Stimulated activated CD4-positive, alpha-beta T cell treated with anti-CD3 and anti-CD28 coated beads, Interleukin-15, amount 100 ng/mL, for 24 hours (primary cell): ENCODE measurements at places on chromosomes 3 and 15.

GRCh38 chr15:71892335-71892734 lies 82.0 kb downstream of the NR2E3 start:
- DNase-seq: no peak

DNA sequence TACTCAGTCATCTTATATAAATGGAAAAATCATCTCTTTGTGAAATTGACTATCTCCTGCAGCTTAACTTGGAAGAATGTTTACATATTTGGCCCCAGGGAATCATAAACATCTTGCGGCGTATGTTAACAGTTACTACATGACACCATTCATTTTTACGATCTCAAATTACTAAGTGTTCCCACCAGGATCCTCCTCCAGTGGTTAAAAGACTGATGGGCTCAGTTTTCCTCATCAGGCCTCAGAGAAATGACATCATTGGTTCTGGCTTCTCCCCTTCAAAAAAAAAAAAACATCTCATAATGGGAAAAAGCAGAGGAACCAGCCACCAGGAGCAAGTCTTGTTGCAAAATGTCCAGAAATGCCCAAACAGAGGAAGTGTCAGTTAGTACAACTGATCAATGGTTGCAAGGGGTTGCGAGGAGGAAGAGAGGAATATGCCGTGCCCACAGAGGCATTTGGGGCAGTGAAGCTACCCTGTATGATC lies 70.5 kb upstream of the LIPC start:
- no peak for DNase-seq

DNA sequence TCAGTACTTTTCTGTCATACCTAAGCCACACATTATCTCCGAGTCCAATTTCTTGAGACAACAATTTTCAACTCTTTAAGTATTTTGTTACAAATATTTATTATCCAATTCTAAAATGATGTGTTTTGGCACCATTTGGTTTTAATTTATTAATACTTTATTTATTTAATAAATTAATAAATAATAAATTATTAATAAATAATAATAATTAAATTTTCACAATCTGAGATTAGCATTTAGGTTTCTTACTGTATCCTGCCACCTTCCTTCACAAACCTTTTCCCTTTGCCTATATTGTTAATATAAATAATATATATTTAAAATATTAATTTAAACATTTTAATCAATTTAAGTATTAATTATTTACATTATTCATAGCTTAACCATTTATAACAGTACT lies 23.9 kb downstream of the TMEM207 start:
- no peak for DNase-seq

DNA sequence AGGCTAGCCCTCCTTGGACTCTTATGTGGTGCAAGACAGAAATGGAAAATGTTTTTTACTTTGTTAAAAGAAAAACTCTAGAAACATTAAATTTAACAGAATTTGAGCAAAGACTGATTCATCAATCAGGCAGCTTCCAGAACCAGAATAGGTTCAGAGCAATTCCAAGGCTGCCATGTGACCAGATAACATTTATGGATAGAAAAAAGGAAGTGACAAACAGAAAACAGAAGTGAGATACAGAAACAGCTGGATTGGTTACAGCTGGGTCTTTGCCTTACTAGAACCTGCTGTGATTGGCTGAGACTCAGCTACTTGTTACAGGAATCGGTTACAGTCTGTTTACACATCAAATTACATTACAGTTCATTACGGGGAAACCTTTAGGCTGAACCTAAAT lies 22.5 kb upstream of the OTOL1 start:
- no peak for DNase-seq

GRCh38 chr3:154060238-154061000 lies 60.8 kb upstream of the ARHGEF26 start:
- DNase-seq: no peak

DNA sequence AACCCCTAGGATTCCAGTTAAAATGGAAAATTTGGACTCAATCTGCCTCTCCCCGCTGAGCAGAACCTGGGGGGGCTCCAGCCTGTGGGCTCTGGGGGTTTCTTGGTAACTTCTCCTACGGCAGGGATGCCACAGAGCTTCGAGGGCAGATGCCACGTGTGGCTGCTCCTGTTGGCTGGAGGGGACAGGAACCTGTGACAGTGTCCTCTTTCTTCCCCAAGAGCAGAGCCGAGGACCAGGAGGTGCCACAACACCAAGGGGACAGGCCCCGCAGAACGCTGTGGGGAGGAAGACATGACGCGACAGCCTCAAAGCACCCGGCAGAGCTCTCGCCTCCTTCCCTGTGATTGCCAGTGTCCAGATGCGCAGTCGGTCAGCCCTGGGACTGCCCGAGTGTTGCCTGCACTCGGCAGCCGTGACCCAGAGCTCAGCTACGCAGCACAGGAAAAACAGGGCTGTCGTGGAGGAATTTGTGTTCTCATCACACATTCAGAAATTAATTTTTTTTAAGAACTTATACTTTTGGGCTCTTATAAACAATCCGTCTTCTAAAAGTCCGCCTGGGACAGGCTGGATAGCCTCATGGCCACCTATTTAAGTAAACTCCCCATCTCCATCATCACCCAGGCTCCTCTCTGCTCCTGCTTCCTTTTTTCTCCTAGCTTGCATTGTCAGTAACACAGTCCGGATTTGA lies 131.9 kb upstream of the MEF2A start:
- no peak for DNase-seq

DNA sequence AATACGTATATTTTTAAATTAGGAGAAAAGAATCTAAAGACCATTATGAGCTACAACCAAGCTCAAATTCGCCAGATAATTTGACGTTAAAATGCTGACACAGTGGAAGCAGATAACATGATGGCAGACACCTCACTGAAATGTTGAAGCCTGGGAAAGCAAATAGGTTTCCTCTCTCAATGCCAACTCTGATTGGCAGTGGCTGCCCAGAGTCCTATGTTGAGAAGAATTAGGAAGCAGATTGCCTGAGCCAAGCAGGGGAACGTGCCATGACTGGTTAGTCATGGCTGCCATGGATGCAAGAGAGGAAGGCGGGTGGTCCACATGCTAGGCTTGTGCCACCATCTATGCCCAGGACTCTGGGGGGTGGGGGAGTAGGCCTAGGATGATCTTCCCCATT lies 3.2 kb downstream of the UNC45A start:
- DNase-seq: no peak

DNA sequence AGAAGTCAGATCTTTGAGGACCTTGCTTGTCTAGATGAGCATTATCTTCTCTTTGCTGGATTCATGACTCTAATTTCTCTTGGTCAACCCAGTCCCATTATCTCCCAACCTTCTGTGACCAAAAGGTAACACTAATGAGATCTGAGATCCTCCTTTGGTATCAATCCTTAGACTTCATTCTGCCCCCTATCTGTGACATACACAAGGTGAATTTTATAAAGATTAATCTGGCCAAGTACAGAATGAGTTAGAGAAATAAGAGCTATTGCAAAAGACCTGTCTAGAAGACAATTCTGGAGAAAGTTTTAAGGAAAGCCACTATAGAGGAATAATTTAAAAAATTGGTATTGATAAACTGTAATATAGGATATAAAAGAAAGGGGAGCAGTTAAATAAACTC lies 113.8 kb upstream of the KCNMB2 start:
- DNase-seq: no peak

DNA sequence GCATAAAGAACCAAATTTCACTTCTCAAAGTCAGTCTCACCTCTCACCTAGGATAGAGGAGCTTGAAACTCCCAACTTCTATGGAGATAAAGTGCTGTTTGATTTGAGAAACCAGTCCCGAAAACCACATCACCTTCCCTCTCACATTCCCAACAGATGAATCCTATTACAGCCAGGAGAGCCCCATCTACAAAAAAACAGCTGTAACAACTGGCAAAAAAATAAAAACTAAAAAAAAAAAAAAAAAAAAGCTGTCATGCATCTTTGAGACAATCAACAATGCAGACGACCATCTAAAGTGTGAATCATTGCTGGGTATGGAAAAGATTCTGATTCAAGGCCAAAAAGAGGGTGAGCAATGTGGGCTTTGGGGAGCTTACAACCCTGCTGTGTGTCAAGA lies 23.8 kb downstream of the HOMER2 start:
- no peak for DNase-seq

GRCh38 chr15:35145336-35145735 lies 60.2 kb upstream of the NANOGP8 start:
- DNase-seq: no peak

GRCh38 chr15:64842096-64842939 lies 603 bp downstream of the PLEKHO2 start:
- peak; percentile 41 for DNase-seq

- no peak for DNase-seq
Observed at GRCh38 chr15:37837276-37837675, 97.2 kb upstream of the TMCO5A start.

DNA sequence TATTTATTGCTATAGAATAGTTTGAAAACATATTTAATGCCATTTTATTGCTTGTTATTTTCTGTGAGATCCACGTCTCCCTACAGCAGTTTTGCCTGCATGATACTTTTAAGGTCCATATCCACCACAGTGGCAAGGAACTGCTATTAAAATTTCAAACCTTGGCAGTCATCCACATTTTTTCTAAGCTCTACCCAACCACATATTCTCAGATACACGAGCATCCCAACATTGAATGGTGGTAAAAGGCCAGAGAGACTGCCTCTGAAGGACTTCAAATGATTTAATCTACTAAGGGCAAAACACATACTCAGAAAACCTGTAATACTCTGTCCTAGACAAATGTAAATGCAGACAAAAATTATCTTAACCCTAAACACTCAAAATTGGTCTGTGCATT lies 173.1 kb downstream of the ERC2 start:
- no peak for DNase-seq

GRCh38 chr3:140585828-140586227 lies 92.0 kb upstream of the TRIM42 start:
- DNase-seq: no peak

DNA sequence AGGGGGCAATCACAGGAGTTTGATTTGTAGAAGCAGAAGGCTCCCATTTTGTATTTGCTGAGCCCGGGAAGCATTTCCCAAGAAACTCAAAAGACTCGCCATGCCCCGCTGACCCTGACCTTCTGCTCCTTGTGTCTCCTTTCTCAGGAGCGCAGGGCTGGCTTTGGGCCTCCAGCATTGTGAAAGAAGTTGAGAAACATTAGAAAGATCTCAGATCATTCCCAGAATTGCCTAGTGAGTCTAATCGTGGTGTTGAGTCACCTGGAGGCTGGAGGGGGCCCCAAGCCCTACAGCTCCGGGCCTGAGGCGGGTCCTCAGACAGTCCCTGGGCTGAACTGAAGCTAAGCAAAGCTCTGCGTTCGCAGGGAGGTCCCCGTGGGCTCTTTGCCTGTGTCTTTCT lies 10.9 kb upstream of the PIGZ start:
- no peak for DNase-seq

DNA sequence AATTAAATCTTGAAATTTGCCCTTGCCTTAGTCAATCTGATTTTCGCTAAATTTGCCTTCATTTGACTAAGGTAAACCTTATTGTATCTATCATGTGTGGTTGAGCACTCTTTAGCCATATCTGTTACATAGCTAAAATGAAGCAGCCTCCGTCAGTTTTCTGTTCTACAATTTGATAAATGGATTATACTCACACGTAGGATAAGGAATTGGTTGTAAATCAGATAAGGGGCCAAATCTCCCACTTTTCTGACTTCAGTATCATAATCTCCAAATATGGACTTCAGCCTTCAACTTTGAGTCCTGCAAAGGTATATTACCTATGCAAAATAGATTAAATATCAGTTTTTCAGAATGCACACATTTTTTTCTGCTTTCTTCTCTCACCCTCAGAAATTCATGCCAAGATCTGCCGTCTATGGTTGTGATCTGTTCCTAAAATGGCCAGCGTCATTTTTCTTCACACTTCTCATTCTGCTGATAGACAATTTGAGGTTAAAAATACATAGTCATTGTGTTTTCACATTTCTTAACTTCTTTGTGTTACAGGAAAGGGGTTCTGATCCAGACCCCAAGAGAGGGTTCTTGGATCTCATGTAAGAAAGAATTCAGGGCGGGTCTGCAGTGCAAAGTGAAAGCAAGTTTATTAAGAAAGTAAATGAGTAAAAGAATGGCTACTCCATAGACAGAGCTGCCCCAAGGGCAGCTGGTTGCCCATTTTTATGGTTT lies 36.9 kb downstream of the RAB8B start:
- DNase-seq: no peak

- DNase-seq: no peak
Observed at GRCh38 chr3:136279092-136279491, 29.0 kb downstream of the PCCB start.

DNA sequence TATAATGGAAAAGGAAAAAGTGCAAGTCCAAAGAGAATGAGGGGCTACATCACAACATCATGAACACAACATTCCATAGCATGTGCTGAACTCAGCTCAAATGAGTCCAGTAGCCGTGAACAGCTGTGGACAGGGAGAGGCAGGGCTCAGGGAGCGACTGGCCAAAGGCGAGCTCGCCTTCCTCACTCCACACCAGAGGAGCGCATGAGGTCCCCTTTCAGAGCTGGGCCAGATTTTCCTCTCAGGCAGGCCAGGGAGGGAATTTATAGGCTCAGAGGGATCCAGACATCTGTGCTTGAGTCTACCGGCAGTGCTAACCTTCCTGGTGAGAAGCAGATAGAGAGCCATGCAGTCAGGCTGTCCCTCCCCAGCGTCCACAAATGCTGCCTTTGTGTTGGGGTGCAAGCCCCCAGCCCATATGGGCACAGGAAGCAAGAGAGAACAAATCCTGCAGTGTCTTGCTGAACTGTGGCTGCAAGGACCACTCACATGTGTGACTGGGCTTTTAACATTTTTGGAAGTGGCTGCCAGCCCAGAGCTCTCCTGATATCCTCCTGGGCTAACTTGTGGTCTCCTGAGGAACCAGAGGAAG lies 32.5 kb downstream of the ARHGEF3 start:
- DNase-seq: no peak

DNA sequence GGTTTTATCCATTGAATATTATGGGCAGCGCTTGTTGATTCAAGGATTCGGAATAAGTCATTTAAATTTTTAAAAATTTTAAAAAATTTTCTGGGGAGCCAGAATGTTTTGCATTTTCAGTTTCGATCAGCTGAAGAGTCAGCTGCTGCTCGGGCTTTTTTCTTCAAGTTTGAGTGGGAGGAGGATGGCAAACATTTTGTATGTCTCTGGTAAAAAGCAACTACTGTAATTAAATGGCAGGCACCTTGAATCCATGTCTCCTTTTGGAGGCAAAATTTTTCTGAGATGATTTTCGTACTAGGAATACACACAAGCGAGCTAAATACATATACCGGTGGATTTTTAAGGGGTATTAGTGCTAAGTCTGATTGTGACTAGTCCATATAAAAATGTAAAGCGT lies 612 bp downstream of the C3orf38 start:
- peak; percentile 22 for DNase-seq

DNA sequence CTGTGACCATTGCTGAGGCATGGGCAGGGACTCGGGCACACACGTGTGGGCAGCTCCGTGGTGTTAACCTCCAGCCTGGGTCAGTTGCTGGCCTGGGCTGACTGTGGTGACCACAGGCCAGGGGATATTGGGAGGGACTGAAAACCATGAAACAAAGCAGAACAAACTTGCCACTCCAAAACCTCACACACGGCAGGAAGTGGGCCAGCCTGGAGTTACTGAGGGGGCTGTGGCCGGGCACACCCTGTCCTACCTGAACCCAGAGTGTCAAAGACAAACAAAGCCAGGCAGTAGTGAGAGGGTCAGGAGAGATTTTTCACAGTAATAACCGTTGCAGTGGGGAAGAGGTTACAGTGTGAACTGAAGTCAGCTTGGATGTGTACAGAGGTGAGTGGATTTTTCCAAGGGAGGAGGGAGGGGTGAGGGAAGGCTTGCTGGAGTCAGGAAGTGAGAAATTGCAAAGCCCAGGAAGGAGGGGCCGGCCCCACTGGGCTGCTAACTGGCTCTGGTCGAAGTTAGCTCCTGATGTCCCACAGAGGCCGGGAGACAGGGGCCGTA lies 40.0 kb upstream of the ATP10A start:
- DNase-seq: no peak

GRCh38 chr3:13879946-13880810 lies at the start of gene WNT7A:
Gene WNT7A (minus strand): TSS chr3:13880071. CDS start chr3:13879816, 255 bp downstream.
- peak; percentile 78 for DNase-seq
